ENCODE measurements at places on chromosomes 7 and 10. TPM values are rescaled to one million over a fixed set of nuclear protein-coding genes. Genes with fewer than 3 reads are reported as not detected.

- H3K27ac ChIP-seq, result no peak overlapping the region
- no peaks in the 10 kb centered on the region for H3K4me1 ChIP-seq
- DNase-seq, result no peak
- H3K27me3 ChIP-seq, result no peaks in the 10 kb centered on the region
Measured at GRCh38 chr10:86671985-86672710, 3.8 kb downstream of the LDB3 start.

DNA sequence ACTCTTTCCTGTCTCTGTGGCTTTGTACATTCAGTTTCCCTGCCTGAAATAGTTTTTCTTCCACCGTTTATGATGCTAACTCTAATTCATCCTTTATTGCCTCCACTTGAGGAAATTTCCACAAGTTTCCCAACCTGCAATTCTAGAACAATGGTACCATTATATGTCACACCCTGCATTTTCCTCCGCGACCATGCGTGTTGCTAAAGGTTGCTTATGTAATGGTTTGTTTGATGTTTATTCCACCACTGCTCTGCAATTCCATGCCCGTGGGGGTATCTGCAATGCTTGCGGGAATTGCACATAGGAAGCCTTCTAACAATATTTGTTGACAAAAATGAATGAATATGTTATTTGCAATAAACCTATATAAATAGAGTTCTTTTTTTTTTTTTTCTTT lies 69.5 kb upstream of the ST8SIA6 start:
- no peaks in the 10 kb centered on the region for H3K27me3 ChIP-seq
- H3K27ac ChIP-seq, result no peak overlapping the region
- no peaks in the 10 kb centered on the region for H3K36me3 ChIP-seq
- H3K4me3 ChIP-seq, result no peak overlapping the region
- no peaks in the 10 kb centered on the region for H3K4me1 ChIP-seq

- no peak for DNase-seq
- no peaks in the 10 kb centered on the region for H3K36me3 ChIP-seq
- H3K27ac ChIP-seq, result no peak overlapping the region
Measured at GRCh38 chr10:48896756-48897440, 42.7 kb downstream of the LRRC18 start.

The ADAMTS14 gene
- 1.8 TPM for total RNA-seq

The PRLHR gene
- 0.05 TPM for total RNA-seq

All from thymus (tissue), 14 donors.